ENCODE measurements at places on chromosomes 6 and 20. TPM values are rescaled to one million over a fixed set of nuclear protein-coding genes. Genes with fewer than 3 reads are reported as not detected.

Gene PRSS16
- total RNA-seq = not detected

Gene EXOC2
- total RNA-seq = 26.5 TPM

Gene FBXO30
- total RNA-seq = 14.2 TPM

Gene CRISP3
- not detected for total RNA-seq

All from bronchial smooth muscle cell (primary cell).